ENCODE measurements at places on chromosomes 13 and 19. TPM values are rescaled to one million over a fixed set of nuclear protein-coding genes. Genes with fewer than 3 reads are reported as not detected.

GRCh38 chr13:97786510-97786909, 167.0 kb upstream of the IPO5 start:
- DNase-seq: no peak

DNA sequence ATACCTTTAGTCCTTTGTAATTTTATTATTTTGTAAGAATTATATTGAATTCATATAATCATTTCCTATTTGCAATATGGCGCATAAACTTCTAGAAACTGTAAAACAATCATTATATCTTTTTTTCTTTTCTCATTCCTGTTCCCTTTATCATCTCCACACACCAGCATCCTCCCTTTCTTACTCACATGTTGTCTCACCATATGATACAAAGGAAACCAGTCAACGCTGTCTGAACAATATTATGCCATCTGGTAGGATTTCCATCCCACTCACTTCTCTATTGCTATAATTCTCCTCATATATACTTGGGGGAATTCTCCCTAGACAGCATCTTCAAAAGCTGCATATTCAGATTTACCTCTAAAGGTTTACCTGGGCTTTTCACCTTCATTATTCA, 389.8 kb downstream of the NDFIP2 start:
- DNase-seq: no peak

- no peak for DNase-seq
These were observed 2.1 kb downstream of the SIX5 start for GRCh38 chr19:45766869-45767346.

- no peak for DNase-seq
These were observed 317.4 kb downstream of the NALCN start for GRCh38 chr13:101098873-101099272.

GRCh38 chr19:4909156-4909896, at the start of gene UHRF1:
Gene UHRF1 (plus strand): TSS chr19:4909501. CDS start chr19:4910886, 1,385 bp downstream.
- peak; percentile 87 for DNase-seq

DNA sequence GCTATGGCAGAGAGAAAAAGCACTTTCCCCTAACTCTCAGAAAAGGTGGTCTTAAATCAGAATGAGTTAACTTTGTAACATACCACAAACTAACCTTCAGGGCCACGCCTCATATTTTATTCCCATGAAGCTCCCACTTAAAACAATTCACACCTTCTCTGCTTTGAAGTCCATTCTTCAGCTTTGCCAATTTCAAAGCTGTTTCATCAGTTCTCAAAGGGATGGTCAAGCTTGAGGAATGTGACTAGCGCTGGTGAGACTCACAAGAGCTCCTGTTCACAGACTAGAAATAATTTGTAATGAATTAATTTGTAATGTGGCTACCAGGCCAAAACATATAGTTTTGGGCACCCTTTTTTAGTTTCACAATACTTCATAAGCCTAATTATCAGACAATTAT, 68.2 kb downstream of the STK24 start:
- DNase-seq: no peak

DNA sequence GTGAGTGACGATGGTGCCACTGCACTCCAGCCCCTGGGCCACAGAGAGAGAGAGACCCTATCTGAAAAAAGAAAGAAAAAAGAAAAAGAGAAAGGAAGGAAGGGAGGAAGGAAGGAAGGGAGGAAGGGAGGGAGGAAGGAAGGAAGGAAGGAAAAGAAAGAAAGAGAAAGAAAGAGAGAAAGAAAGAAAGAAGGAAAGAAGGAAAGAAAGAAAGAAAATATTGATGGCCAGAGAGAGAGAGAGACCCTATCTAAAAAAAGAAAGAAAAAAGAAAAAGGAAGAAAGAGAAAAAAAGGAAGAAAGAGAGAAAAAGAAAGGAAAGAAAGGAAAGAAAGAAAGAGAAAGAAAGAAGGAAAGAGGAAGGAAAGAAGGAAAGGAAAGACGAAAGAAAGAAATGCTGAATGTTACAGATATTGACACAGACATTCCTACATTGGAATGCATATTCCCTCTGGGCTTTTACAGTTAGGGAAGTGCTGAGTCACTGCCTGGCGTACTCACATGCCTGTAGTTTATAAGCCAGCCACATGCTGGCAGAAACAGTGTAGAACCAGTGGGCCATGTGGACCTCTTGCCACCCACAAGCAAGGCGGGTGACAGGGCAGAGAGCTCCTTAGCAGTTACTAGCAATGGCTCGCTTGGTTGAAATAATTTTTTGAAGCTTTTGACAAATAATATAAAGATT, 34.6 kb upstream of the SLC46A3 start:
- DNase-seq: no peak

GRCh38 chr19:14686411-14686810, 3.4 kb upstream of the ZNF333 start:
- DNase-seq: peak; percentile 64

DNA sequence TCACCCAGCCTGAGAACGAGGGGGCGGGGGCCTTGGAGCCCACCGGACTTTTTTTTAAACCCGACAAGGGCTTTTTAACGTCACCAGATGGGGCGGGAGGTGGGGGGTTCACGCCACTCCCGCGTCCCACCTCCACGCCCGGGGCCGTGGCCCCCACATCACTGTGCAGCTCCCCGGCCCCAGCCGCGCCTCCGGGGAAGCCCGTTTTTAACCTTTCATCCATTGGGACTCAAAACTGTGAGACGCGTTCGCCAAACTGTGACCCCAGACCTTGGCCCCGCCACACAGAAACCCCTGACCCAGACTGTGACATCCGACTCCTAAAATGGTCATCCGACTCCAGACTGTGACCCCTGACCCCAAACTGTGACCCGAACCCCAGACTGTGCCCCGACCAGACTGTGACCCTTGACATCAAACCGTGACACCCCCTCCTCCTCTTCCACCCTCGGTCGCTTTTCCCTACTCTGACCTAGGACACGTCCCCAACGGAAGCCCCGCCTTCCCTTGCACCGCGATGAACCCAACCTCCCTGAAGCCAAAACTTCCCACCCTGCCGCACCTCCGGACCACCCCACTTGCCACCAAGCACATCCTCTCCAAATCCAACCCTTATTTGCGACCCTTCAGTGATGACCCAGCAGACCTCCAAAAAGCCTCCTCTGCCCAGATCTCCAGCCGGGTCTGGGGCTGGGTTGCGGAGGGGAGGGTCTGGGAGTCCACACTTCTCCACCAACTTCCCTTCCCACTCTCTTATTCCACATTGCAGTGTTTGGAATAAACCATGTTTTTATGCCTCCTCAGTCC, 1.5 kb upstream of the GRWD1 start:
- DNase-seq: peak; percentile 20

DNA sequence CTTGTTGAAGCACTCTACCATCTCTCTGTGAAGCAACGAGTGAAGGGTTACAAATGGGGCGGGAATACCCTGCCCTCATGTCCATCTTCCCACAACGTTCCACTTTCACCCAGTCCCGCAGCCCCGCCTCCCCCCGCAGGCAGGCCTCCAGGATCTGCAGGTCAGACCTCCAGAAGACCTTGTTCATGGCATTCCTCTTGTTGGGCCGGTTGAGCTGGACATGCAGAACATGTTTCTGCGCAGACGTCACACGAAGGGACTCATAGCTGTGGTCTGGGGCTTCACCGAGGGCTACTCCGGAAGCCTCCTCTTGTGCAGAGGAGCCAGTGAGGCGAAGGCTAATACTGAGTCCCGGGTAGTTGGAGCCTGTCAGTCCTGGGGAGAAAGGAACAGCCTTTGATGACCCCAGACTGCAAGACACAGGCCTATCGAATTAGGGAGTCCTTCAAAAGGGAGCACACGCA, 420 bp downstream of the ECH1 start:
- peak; percentile 58 for DNase-seq

GRCh38 chr13:35643625-35644024, 167.1 kb upstream of the MAB21L1 start:
- no peak for DNase-seq

DNA sequence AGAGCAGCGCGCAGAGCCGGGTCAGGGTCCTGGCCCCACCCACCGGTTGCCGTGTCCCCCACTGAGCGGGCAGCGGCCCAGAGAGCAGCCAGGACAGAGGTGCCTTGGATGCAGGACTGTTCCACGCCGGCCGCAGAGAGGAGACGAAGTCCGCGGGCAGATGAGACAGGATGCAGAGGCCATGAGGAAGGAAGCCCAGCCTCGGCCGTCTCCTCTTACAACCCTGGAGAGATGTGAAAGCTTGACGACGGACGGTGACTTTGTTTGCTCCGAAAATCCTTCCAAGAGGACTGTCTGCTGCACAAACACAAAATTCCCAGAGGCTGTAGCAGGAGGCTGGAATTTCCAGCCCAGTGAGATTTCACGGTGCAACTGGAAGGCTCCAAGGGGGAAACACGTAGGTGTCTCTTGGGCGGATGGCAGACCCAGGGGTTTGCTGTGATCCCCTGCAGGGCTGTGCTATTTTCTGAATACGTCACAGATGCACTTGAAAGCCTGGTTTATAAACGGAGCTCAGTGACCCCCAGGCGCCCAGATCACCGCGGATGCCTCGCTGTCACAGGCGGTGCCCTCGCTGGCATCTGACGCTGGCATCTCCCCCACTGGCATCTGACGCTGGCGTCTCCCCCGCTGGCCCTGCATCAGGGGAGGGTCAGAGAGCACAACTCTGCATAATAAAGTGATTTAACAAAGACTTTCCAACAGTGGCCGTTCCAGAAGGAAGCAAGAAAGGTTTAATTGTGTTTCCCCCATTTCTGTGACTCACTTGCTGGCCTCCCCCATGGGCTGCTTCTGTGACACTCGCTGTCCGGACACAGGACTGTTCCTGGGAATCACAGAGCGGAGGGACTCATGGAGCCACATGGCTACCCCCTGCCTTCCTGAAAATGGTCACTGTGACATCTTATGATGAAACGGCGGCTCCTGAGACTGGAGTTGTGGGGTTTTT, 62.0 kb upstream of the C13orf46 start:
- DNase-seq: no peak

DNA sequence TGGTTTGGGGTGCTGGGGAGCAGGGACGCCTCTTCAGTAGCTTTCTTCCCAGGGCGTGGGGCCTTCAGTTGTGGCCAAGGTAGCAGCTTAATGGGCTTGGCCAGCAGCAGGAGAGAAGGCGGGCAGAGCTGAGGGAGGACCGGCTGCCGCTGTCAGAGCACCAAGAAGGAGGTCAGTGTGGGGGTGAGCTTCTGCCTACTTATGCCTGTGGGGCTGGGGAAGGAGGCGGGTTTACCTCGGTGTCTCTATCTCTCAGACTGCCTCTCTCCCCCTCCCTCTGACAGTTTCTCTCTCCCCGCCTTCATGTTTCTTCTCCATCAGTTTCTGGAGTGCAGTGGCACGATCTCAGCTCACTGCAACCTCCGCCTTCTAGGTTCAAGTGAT, at the start of gene CAPN12:
Gene CAPN12 (minus strand): TSS at position 177 of the 384 bp plus-strand sequence. CDS start 309 bp downstream, outside the sequence.
- no peak for DNase-seq

- peak; percentile 29 for DNase-seq
These were observed 64.2 kb downstream of the ARHGAP35 start for GRCh38 chr19:46924874-46925547.

DNA sequence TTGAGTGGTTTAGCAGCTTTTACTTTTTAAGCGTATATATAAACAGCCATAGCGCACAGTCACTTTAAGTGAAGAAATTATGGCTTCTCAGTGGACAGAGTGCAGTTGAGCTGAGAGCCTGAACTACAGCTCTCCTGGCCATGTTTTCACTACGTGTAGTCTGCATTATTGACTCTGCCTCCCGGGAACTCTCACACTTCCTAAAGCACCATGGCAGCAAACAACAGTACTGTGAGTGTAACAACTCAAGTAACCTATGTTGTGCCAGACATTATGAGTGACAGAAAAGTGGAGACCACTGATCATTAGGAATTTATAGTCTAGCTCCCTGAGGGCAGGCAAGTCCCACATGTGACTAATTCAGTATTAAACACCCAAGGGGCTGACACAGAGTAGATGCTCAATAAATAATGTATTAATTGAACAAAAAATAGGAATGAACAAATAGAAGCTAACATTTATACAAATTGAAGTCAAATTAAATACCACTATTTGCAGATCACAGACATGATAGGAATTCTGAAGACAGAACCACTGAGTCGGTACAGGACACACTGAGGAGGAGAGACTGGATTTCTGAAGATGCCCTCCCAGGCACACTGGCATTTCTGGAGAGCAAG, 19.7 kb downstream of the EFNB2 start:
- no peak for DNase-seq

DNA sequence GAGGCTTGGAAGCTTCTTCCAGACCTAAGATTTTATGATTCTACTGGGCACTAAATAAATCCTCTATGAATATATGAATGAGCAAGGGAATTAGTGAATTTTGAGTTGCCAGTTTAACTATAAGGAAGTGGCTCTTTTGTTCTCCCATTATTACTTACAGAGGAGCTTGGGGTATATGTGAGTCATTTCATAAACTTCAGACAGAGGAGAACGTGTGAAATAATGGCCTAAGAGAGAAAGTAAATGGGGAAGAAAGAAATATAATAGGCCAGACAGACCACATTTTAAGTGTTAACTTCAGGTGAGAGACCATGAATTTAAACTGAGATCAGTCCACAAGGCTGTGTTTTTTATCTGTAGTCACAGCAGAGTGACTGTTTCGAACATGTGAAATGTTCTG, 570.9 kb downstream of the GPC6 start:
- DNase-seq: no peak

DNA sequence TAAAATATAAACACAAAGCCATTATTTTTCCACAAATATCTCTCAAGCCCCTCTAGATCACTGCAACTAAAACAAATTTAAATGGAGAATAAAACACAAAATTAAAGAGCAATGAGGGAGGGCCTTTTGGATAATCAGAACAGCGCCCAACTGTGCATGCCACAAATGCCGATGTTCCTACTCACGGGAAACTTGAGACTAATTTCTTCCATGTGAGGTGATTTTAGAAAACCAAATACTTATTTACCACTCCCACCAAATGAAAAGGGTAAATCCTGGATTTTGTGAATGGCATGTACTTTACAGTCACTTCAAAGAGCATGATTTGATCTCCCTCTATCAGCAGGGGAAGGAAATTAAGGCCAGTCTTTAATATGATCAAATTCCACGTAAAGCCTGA, 74.8 kb downstream of the SLC7A1 start:
- DNase-seq: no peak

- DNase-seq: no peak
These were observed 36.8 kb downstream of the PHF11 start for GRCh38 chr13:49532593-49532992.

DNA sequence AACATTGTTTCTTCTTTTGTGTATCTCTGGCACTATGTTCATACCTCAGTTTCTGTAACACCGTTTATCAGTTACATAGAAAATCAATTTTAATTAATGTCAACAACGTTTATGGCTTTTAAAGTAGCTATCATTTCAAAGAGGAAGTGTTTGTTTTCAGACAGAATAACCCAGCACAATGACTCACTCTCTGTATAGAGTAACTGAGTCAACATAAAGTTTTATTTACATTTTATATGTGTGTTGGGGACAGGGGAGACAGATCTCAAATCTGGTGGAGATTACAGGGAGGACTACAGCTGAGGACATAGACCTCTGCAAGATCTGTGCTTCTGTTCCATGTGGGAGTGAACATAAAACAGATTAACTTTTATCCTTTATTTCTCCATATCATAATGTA, 2590.1 kb downstream of the PCDH9 start:
- no peak for DNase-seq

CBLC gene
- total RNA-seq: not detected

ZNF561 gene
- total RNA-seq: 19.1 TPM

PDX1 gene
- total RNA-seq: not detected

PPFIA3 gene
- 5.4 TPM for total RNA-seq

CYP2A7 gene
- total RNA-seq: not detected

PGLYRP2 gene
- total RNA-seq: not detected

FOSB gene
- 7.7 TPM for total RNA-seq

MBNL2 gene
- 16.7 TPM for total RNA-seq

IQCN gene
- 0.43 TPM for total RNA-seq

TBCB gene
- total RNA-seq: 117 TPM

ELSPBP1 gene
- total RNA-seq: not detected

SMAD9 gene
- 0.18 TPM for total RNA-seq

TRAPPC6A gene
- total RNA-seq: 18.3 TPM
